Stimulated activated CD8-positive, alpha-beta memory T cell treated with anti-CD3 and anti-CD28 coated beads, Interleukin-7, amount 100 ng/mL, for 1 hour (primary cell): ENCODE measurements at places on chromosomes 1 and 21.

- DNase-seq = no peak
These were observed 179.2 kb upstream of the LMO4 start for GRCh38 chr1:87149241-87150041.

DNA sequence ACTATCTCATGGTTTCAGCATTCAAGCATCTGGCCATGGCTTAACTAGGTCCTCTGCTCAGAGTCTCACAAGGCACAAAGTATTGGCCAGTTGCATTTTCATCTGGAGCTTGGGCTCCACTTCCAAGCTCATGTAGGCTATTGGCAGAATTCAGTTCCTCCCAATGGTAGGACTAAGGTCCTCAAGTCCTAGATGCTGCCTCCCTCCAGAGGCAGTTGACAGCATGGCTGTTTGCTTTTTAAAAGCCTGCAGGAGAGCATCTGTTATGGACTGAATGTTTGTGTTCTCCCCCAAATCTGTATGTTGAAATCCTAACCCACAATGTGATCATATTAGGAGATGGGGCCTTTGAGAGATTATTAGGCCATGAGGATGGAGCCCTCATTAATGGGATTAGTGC, 38.0 kb upstream of the HLX start:
- DNase-seq = no peak

GRCh38 chr21:32048353-32048752, 175.5 kb downstream of the HUNK start:
- no peak for DNase-seq

- no peak for DNase-seq
These were observed 45.2 kb upstream of the CNTN2 start for GRCh38 chr1:204997591-204998355.

DNA sequence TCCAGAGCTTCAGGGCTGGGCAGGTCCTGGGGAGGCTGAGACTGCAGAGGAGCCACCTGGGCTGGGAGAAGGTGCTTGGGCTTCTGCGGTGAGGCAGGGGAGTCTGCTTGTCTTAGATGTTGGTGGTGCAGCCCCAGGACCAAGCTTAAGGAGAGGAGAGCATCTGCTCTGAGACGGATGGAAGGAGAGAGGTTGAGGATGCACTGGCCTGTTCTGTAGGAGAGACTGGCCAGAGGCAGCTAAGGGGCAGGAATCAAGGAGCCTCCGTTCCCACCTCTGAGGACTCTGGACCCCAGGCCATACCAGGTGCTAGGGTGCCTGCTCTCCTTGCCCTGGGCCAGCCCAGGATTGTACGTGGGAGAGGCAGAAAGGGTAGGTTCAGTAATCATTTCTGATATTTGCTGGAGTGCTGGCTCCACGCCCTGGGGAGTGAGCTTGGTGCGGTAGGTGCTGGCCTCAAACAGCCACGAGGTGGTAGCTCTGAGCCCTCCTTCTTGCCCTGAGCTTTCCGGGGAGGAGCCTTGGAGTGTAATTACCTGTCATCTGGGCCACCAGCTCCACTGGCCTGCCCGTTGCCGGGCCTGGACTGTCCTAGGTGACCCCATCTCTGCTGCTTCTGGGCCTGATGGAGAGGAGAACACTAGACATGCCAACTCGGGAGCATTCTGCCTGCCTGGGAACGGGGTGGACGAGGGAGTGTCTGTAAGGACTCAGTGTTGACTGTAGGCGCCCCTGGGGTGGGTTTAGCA, 9.3 kb downstream of the MYBPH start:
- DNase-seq = no peak

GRCh38 chr1:151972542-151973248, 21.0 kb downstream of the S100A10 start:
- no peak for DNase-seq

GRCh38 chr21:34796518-34797200, 127.9 kb downstream of the CLIC6 start:
- DNase-seq = no peak

- DNase-seq = no peak
These were observed 13.1 kb upstream of the PLA2G2C start for GRCh38 chr1:20199403-20199802.

- DNase-seq = no peak
These were observed 10.7 kb downstream of the CDC7 start for GRCh38 chr1:91511386-91511785.

DNA sequence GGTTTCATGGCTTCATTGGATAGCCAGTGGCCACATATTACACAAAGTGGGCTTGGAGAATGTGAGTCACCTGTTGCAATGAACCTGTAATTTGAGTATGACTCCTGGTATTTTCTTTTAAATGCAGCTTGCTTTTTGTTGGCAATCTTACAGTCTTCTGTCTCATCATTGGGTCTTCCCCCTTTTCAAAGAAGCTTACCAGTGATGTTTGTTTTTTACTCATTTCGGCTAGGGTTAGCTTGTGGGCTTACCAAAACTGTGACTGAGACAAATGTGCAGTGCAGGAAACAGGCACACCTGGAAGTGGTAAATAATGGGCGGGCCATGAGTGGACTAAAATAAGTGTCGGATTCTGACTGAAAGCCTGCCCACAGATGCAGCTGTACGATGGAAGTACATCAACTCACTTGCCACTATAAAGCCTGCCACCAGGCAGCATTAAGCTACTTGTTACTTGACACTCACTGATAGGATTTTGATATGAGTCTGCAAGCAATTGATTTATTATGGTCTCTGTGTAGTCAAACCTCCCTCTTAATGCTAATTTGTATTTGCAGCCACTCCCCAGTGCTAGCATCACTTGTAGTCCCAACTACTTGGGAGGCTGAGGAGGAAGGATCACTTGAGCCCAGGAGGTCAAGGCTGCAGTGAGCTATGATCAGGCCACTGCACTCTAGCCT, 4.2 kb downstream of the HHAT start:
- no peak for DNase-seq
